ENCODE measurements at places on chromosomes 13 and 19. TPM values are rescaled to one million over a fixed set of nuclear protein-coding genes. Genes with fewer than 3 reads are reported as not detected.

BRSK1 gene
- total RNA-seq = 1.5 TPM

PRTN3 gene
- not detected for total RNA-seq

GJB6 gene
- total RNA-seq = 1.5 TPM

HIPK4 gene
- total RNA-seq = 0.33 TPM

CRB3 gene
- 18.3 TPM for total RNA-seq

LRRC25 gene
- not detected for total RNA-seq

LILRB5 gene
- not detected for total RNA-seq

HSH2D gene
- total RNA-seq = under 0.01 TPM

Data from mammary epithelial cell (primary cell).